ENCODE measurements at places on chromosomes 6 and 20.
A peak's percentile ranks its signal among the peaks of the same experiment; 100 is the strongest.

GRCh38 chr6:54910431-54910884 lies 63.9 kb downstream of the FAM83B start:
- DNase-seq = peak; percentile 0

DNA sequence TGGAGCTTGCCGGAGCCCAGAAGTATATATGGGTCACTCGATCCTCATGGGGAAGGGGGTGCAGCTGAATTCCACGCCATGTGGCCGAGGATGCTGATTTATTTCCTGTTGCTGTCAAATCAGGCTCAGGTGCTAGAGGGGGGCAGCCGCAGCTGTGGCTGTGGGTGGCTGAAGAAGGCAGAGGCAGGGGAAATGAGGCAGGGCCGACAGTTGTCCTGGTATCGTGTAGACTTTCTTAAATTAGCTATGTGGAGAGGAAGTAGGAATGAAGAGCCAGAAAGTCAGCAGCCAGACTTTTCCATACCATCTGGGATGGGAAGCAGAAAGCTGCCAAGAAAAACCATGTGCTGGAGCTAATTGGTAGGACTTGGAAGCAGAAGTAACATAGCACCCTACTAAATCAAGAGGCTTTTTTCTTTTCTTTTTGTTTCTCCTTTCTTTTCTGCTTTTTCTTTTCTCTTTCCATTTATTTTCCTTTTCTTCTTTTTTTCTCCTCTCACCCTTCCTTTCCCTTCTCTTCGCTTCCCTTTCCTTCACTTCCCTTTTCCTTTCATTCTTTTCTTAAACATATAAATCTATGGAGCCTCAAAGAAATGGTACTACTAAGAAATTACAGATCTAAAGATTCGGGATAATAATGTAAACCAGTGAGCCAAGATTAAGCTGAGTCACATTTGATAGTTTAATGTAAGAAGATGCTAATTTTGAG lies 90.6 kb upstream of the CD83 start:
- DNase-seq = no peak

GRCh38 chr6:91523511-91523910 lies 936.6 kb upstream of the MAP3K7 start:
- no peak for DNase-seq

- DNase-seq = peak; percentile 29
Observed at GRCh38 chr6:130843575-130844320, 16.5 kb downstream of the SMLR1 start.

DNA sequence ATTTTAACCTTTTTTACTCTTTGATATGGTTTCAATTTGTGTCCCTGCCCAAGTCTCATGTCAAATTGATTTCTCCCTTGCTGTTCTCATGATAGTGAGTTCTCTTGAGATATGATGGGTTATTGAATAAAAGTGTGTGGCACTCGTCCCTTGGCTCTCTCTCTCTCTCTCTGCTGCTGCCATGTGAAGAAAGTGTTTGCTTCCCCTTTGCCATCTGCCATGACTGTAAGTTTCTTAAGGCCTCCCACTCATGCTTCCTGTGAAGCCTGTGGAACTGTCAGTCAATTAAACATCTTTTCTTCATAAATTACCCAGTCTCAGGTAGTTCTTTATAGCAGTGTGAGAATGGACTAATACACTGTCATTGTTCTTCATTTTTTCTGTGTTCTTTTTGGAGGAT lies 48.5 kb downstream of the LIN28B start:
- DNase-seq = no peak

- DNase-seq = no peak
Observed at GRCh38 chr20:32484225-32484957, 100.7 kb downstream of the NOL4L start.

GRCh38 chr20:7113577-7114466 lies 346.3 kb downstream of the BMP2 start:
- DNase-seq = peak; percentile 40

- DNase-seq = peak; percentile 89
Observed at GRCh38 chr6:113560908-113561307, 296.2 kb upstream of the MARCKS start.

DNA sequence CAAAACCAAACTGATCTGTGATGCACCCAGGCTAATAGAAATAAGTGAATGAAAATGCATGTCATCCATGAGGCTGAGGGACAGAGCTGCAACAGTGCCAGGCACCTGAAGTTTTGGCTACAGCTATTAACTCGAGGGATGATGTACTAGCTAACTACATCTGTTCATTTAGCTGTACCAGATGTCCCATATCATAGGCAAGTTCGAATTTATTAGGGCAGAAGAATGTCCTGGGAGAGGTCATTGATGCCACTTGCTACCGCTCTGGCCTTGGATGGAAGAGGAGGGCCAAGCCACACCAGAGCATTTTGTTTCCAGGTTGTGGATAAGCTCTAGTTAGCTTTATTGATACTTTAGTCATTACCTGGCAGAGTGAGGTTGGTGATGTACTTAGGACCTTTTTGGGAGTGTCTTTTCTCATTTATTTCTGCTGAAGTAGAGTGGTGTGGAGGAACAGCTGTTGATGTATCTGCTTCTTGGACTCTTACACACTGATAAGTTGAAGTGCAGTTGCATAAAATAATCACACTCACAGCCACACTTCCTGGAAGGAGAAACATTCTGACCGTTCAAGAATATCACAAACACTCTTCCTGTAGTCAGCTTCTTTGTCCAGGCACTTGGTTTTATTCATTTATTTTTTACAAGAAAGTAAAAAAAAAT lies 8.2 kb downstream of the ZFAND3 start:
- no peak for DNase-seq

DNA sequence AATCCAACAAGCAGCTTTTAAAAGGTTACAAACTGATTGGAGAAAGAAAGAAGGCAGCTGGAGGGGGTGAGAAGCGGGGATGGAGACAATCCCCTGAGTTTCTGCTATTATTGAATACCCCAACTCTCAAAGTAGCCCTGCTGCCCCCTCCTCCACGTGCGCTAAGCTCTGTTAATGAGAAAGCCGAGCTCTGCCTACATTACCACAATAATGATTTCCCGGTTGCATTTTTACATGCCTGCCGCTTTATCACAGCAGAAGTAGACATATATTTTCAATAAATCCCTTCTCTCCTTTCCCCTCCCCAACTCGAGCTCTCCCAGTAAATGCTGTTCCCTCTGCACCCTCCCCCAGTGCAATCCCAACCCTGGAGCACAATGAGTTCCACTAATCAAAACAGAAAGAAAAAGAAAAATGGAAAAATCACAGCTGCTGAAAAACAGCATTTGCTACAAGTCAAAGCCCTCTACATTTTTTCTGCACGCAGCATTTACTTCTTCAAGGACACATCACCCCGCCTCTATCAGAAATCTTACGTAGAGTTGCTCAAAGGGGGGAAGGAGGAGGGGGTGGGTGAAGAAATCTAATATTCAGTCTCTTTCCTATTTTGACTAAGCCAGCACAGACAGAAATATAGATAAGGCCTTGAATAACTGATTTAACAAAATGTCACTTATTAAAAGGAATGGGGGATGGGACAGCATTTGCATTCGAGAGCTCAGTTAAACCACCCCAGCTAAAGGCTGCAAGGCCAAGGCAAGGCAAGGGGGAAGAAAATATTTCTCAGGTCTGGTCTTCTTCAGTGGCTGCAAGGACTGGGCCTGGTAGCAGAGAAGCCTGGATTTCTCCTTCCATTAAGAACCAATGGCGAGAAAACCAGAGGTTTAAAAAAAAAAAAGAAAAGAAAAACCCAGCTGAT lies 10.7 kb downstream of the TRERF1 start:
- peak; percentile 85 for DNase-seq

- no peak for DNase-seq
Observed at GRCh38 chr6:44216677-44217331, at the start of gene MYMX. MYMX (plus strand) TSS chr6:44216926; CDS start chr6:44217472, 546 bp downstream.

- no peak for DNase-seq
Observed at GRCh38 chr20:3237011-3237957, 1.7 kb downstream of the SLC4A11 start.

- no peak for DNase-seq
Observed at GRCh38 chr6:39330057-39330456, 7.6 kb upstream of the KCNK16 start.

DNA sequence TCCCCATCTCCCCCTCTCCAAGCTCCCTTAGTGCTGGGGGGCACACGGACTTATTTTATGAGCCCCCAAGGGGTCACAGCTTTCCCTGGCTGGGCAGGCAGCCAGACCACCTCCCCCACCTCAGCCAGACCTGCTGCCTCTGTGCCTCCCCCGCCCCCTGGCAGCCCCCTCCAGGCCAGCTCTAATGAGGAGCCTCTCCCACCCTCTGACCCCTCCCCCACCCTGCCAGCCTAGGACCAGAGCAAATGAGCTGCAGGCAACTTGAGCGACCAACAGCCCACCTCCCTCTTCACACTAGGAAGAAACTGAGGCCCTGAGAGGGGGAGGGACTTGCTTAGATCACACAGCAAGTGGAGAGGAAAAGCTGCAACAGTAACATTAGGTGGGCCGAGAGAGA lies 1.9 kb downstream of the GDF5 start:
- DNase-seq = no peak

GRCh38 chr6:134863763-134864510 lies 86.0 kb downstream of the ALDH8A1 start:
- no peak for DNase-seq

GRCh38 chr6:70210462-70210861 lies 92.4 kb downstream of the COL9A1 start:
- peak; percentile 3 for DNase-seq

- no peak for DNase-seq
Observed at GRCh38 chr20:37501940-37502339, 19.1 kb upstream of the NNAT start.

- DNase-seq = peak; percentile 84
Observed at GRCh38 chr6:139983555-139984276, 609.3 kb upstream of the CITED2 start.

DNA sequence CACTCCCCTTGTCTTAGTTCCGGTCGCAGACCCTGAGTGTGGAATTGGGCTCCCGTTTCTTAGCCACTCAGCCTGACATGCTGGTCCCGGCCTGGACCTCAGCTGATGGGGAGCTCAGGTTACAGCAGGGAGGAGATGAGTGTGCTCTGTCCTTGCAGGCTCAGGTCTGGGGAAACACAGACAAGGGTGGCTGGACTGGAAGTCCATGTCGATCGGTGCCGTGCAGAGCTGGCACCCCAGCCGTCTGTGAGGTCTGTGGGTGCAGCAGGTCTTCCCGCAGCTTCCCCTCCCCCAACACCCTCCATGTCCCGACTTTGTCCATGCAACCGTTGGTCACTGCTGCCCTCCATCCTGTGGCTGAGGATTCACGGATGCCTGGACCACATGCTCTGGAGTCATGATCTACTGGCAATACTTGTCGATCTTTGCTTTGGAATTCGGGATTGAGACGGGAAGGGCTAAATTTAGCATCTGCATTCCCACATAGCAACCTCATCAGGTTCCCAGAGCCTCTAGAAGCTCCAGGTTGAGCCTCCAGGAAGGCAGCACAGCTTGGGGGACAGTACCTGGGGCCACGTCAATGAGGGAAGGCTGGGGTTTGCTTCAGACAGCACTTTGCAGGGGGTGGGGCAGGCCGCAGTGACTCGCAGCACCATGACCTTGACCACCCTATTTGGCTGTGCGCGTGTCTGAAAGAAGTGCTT lies 118.8 kb downstream of the PSMB1 start:
- DNase-seq = peak; percentile 81

DNA sequence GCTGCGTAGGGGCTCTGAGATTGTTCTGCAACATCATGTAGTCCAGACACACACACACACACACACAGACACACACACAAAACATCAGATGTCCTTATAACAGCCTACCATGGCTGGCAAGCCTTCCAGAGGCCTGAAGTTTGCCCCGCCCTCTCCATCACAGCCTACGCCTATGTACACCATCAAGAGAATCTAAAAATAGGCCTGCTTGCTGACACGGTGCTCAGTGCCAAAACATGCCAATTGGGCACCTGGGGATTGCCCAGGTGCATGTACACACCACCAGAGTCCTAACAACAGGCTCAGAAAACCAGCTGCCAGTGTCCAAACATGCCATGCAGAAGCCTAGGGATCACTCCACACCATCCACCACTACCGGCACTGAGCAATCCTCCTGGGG lies 391.7 kb upstream of the SPTLC3 start:
- no peak for DNase-seq

GRCh38 chr6:19333936-19334335 lies 503.2 kb upstream of the ID4 start:
- DNase-seq = peak; percentile 87

- DNase-seq = no peak
Observed at GRCh38 chr6:99808992-99809391, 185.0 kb downstream of the MCHR2 start.

DNA sequence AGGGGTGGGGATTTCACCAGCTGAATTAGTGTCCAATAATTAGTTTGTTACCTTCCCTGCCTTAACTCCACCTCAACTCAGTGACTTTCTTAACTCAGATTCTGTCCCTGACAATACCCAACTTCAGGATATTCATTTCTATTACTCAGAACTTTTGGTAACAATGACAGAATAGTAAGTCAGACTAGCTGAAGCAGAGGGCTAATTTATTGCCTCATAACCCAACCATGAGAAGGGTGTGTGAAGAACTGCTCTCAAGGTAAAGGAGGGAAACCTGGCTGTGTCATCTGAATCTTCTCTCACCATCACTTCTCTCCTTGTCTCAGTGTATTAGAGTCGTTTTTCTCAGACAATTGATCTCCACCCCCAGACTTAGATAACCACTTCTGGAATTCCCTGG lies 1.2 kb upstream of the PI3 start:
- no peak for DNase-seq

GRCh38 chr20:63026582-63027165 lies 19.9 kb upstream of the BHLHE23 start:
- no peak for DNase-seq

GRCh38 chr6:137016356-137016755 lies 28.4 kb downstream of the IL20RA start:
- peak; percentile 22 for DNase-seq

DNA sequence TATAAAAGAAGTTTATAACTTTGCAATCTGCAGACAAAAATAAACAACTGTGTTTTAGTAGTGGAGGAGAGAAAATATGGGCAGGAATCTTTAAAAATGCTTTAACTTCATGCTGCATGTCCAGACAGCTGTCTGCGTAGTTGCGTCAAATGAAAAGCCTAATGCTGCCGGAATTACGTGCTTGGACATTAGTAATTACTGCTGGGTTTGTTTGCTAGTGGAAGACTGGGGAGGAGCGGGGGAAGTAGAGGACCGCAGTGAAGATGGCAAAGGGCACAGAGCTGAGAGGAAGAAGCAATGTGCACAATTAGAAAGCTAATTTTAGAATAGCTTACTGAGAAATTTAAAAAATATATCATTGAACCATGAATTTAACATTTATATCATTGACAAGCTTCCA lies 2.4 kb downstream of the SNAP25 start:
- DNase-seq = no peak

DNA sequence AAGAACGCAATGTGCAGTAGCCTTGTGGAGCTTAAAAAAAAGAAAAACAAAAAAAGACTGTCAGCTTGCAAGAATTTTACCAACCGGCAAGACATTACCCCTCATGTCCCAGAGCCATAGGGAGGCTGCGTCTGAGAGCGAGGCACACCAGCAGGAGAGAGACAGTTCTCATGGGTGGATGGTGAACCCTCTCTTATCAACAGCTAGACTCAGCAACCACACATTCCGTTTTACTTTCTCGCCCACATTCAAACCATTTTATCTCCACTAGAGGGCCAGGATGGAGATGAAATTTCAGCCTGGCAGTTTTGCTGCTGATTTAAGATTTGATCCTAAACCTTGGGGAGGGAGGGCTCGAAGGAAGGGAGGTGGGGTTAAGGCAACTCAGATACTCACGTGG lies 247.0 kb downstream of the ATXN1 start:
- peak; percentile 81 for DNase-seq

All from iris pigment epithelial cell (primary cell).